ENCODE measurements at places on chromosomes 2 and 18. TPM values are rescaled to one million over a fixed set of nuclear protein-coding genes. Genes with fewer than 3 reads are reported as not detected.

DNA sequence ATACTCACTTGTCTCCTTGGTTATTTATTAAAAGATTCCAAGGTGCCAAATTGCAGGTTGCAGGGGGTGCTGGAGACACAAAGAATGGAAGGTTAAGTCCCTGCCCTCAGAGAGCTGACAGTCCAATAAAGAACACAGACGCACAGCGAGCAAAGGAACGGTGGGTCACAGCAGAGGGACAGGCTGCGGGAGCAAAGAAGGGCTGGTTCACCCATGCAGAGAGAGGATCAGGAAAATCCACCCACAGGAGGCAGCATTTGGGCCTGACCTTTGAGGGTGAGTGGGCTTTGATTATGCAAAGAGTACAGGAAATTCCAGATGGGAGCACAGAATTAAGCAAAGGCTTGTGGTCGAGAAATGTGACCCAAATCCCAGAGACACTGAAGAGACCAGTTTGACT is 45.0 kb downstream of the ZBTB7C start:
- DNase-seq: no peak

DNA sequence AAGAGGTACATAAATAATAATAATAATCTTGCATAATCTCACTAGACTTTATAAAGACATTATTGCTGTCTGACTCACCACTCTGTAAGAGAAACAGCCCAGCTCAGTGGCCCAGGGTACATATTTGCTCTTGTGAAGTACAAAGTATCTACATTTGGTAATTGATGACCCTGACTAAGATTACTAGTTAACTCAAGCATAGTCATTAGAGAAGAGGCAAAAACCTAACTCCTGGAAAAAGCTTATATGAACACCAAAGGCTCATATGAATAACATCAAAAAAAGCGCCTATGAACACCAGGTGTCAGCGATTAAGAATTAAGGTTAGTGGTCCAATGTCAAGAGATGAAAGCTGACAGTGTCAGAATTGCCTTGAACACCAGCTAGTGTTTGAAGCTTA is 38.4 kb downstream of the RAD51AP2 start:
- DNase-seq: no peak

GRCh38 chr2:96839293-96839874 is 4.4 kb downstream of the ANKRD23 start:
- DNase-seq: peak; percentile 58

DNA sequence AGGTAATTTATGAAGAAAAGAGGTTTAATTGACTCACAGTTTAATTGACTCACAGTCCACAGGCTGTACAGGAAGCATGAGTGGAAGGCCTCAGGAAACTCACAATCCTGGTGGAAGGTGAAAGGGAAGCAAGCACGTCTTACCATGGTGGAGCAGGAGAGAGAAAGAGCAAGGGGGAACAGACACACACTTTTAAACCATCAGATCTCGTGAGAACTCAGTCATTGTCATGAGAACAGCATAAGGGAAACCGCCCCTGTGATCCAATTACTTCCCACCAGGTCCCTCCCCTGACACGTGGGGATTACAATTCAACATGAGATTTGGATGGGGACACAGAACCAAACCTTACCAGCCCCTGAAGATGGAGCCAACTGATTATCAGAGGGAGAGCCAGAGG is 11.2 kb upstream of the PUM2 start:
- DNase-seq: no peak

GRCh38 chr2:149597050-149597667 is 9.6 kb upstream of the MMADHC start:
- no peak for DNase-seq

DNA sequence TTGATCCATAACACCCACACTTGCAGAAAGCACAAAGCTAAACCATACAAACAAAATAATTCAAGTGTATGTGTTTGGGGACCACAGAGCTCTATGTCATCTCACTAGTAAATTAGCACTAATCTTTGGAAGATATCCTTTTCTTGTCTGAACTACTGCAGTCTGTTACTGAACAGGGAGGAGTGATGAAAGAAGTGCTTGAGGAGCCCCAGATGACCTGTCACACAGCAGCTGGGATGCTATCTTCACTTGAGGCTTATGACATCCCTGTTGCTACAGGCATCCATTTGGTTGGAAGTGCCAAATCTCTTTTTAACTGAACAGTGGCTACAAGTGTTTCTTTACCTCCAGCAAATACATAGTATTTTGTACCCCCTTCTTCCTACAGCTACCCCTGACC is 386.3 kb upstream of the CHAC2 start:
- no peak for DNase-seq

- no peak for DNase-seq
Observed at GRCh38 chr2:217918308-217919024, 84.3 kb downstream of the TNS1 start.

The TSN gene
- 98.7 TPM for total RNA-seq

The CKAP2L gene
- total RNA-seq: 77.3 TPM

The ARHGAP28 gene
- not detected for total RNA-seq
